Bronchial epithelial cell (primary cell): ENCODE measurements at places on chromosomes 16 and 17. TPM values are rescaled to one million over a fixed set of nuclear protein-coding genes. Genes with fewer than 3 reads are reported as not detected.

DNA sequence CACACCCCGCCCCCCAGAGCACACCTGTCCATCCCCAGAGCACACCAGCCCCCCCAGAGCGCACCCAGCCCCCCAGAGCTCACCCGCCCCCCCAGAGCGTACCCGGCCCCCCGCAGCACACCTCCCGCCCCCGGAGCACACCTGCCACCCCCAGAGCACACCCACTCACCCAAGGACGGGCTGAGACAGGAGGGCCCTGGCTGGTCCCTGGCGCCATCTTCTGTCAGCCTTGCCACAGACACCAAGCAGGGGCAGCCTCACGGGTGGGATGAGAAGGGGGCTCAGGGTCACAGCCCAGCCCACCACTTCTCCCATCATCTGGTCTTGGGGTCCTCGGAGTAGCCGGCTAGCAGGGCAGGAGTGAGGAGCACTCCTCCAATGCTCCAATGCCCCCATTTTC, 31.8 kb downstream of the PIEZO1 start:
- DNase-seq, result no peak

DNA sequence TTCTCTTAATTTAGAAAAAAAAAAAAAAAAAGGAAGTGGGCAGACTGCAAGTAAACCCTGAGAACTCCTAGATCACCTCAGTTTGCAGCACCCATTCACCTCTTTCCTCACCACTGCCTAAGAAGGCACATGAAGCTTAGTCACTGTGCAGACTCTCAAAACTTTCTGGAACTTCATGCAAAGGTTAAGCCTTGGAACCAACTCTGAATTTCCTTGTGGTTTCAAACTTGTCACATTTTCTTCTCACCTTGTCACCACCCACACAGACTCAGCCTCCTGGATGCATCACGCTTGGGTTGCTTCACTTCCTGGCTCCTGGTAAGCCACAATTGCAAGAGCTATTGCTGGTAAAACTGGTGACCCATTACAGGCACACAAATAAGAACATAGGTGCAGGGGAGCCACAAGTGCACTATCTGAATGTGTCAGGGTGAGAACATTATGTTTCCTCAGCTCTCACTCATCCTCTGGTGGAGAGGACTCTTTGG, 15.0 kb upstream of the CPD start:
- DNase-seq, result peak; percentile 100

- DNase-seq, result no peak
Observed at GRCh38 chr17:80220054-80220735, at the start of the genes SGSH and SLC26A11. Gene SGSH (minus strand): TSS chr17:80220333. CDS start chr17:80220313, 20 bp downstream. Gene SLC26A11 (plus strand): TSS chr17:80220427. CDS start chr17:80221561, 1,134 bp downstream.

Gene CES5A
- total RNA-seq, result not detected in 2 replicates

- DNase-seq, result no peak
Observed at GRCh38 chr17:44363613-44364159, at the start of gene FAM171A2. Gene FAM171A2 (minus strand): TSS chr17:44363853. CDS start chr17:44363714, 139 bp downstream.

GRCh38 chr17:41814195-41814594, 1.4 kb downstream of the FKBP10 start:
- DNase-seq, result no peak

DNA sequence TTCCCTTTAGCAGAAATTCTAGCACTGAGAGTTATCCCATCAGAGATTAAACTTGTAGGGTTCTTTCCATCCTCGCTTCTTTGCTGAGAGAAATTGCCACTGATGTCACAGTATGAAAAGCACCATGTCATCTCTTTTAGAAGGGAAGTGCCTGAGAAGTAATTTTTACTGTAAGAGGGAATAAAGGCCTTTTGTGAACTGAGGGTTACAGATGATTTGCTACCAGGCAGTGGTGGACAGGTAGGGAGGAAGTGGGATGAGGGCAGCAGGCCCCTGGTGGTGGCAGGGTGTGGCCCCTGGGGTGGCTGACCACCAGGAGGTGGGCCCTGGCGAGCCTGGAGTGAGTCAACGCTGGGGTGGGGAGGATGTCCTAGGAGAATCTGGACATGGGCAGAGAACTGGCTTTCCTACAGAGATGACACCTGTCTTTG, 6.4 kb upstream of the MILR1 start:
- no peak for DNase-seq

DNA sequence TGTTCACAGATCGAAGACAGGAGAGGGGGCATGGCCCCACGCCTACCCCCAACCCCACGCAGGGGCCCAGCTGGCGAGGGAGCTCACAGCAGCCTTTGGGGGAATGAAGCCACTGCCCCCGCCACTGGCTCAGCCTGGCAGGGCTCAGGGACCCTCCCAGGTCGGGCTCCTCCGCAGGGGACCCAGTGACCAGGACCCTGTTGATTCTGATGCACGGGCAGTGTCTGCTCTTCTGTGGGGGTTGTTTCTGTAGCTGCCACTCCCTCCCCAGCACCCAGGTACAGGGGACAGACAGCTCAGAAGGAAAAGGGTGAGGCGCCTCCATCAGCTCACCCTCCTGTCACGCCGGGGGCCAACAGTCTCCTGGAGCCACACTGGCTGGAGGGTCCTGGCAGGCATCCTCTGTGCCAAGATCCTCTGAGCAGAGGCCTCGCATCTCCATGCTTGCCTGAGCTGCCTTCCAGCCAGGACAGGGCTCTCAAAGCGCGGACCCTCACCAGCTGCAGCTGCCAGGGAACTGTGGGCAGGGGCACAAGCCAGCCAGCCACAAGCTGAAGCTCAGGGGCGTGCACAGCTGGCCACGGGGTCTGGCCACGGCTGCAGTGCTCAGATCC, 49.1 kb downstream of the ZNF778 start:
- no peak for DNase-seq

DNA sequence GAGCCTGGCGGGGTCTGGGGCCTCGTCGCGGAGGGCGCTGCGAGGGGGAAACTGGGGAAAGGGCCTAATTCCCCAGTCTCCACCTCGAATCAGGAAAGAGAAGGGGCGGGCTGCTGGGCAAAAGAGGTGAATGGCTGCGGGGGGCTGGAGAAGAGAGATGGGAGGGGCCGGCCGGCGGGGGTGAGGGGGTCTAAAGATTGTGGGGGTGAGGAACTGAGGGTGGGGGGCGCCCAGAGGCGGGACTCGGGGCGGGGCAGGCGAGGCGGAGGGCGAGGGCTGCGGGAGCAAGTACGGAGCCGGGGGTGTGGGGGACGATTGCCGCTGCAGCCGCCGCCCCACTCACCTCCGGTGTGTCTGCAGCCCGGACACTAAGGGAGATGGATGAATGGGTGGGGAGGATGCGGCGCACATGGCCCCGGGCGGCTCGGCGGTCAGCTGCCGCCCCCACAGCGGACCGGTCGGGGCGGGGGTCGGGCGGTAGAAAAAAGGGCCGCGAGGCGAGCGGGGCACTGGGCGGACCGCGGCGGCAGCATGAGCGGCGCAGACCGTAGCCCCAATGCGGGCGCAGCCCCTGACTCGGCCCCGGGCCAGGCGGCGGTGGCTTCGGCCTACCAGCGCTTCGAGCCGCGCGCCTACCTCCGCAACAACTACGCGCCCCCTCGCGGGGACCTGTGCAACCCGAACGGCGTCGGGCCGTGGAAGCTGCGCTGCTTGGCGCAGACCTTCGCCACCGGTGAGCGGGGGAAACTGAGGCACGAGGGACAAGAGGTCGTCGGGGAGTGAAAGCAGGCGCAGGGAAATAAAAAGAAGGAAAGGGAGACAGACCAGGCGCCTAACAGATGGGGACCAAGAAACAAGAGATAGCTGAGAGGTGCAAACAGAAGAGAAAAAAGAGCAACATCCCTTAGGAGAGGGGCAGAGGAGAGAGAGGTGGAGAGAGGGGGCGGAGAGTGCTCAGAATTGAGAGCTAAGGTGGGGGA, at the start of gene PNMT:
Gene PNMT, plus strand, starts transcription at position 509 of the 980 bp plus-strand sequence. Its CDS starts 23 bp downstream, at position 532.
- peak; percentile 31 for DNase-seq

- DNase-seq, result no peak
Observed at GRCh38 chr17:64218066-64218465, 45.0 kb downstream of the TEX2 start.

- no peak for DNase-seq
Observed at GRCh38 chr17:77400445-77400870, 259.7 kb downstream of the SEC14L1 start.

Gene GLTPD2
- not detected in 2 replicates for total RNA-seq

- peak; percentile 42 for DNase-seq
Observed at GRCh38 chr16:63461248-63461841, 1425.1 kb upstream of the CDH8 start.

DNA sequence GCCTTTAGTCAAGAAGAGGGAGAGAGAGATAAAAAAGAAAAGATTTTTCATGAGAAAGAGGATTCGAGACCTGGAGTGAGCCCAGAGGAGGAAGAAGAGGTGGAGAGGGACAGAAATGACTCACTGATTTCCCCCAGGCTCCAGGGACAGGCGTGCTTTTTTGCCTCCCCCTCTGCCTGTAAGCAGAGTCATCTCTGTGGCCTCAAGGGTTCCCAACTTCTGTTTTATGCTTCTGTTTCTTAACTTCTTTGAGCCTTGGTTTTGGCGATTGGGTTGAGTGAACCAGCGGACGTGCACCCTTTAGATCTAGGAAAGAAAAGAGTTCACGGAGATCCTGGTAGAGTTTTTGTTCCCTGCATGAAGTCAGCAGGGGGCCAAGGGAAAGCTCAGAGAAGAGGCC, 147.9 kb upstream of the NOL11 start:
- DNase-seq, result peak; percentile 17

GRCh38 chr17:50523208-50523607, 9.3 kb upstream of the EPN3 start:
- DNase-seq, result peak; percentile 87

DNA sequence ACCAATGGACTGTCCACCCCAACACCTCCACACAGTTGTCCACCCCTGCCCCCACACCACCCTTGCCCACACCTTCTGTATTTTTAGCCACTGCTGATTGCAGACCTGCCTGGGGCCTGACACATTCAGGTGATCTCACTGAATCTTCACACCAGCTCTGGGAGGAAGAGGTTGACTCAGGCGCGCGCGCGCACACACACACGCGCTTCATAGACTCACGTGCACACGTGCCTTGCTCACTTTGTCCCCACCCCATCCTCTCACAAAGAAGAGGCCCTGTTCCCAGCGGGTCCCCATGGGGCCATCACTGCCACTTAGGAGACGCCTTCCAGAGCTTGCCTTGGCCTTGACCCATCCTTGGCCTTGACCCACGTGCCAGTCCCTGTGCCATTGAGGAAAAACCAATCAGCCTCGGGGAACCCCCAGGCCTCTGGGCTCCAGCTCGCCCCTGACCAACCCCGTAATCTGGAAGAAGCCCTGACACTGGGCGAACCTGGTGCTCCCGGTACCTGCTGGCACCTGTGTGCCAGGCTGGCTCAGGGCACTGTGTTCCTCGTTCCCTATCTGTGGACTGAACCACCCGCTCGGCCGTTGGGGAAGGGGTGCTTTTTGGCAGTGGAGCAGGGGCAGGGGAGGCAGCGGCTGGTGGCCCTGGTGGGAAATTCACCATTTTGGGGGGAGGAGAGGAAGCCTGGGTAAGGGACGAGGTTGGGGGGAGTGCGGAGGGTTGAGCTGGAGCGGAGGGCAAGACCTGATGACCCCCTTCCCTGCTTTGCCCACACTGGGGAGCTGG, 3.2 kb downstream of the NLGN2 start:
- DNase-seq, result no peak

Gene SLC6A2
- total RNA-seq, result 0.26 and 0.38 TPM in 2 replicates

Gene MYH13
- total RNA-seq, result under 0.01 TPM in 1 of 2 replicates, not detected in the other

GRCh38 chr17:683499-684254, 31.0 kb downstream of the VPS53 start:
- DNase-seq, result no peak

Gene HSD17B1
- 7.4 and 22.8 TPM in 2 replicates for total RNA-seq
